ENCODE measurements at places on chromosomes 7 and 10.

DNA sequence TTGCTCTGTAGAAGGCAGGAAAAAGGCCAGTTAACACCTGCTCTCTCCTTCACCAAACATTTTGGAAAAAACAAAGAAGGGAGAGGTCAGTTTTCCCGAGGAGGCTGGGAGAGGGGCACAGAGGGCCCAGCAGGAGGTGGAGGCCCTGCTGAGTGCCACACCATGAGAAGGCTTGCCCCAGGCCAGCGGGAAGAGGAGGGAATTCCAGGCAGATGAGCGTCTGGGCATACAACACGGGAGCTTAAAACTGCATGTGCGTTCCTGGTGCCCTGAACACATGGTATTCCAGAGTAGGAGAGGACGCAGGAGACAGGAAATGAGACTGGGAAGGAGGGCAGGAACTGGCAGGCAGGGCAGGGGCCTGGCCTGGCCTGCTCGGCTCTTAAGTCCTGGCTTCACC is 182.4 kb downstream of the CCDC3 start:
- DNase-seq: no peak

DNA sequence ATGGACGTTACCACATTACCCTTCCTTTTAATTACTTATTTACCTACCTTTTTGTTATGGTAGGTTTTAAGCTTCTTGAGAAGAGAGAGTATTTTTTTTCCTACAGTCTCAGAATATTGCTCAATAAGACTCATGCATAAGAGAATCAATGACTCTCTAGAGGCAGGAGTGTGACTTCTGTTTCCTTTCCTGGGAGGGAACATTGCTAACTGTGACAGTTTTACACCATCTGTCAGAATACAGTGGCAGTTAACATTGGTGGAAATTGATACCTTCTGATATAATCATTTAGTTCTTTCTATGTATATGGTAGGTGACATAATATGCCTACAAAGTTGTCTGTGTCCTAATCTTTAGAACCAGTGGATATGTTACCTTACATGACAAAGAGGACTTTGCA is 348.7 kb upstream of the POT1 start:
- no peak for DNase-seq

DNA sequence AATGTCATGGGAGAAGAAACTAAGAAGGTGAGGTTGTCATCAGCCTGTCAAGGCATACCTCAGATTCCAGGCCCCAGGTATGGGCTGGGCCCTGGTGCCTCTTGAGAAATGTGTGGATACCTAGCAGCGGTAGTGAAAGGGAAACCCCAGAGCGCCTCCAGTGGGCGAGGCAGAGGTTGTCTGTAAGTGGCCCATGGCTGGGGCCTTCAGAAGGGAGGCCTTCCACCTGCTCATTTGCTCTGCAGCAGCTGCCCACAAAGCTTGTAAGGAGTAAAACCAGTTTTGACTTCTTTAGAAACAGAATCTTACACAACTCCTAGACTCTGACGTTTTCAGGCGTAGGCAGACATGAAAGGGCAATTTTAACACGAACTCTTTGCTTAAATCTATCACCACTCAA is 509.9 kb downstream of the PARD3 start:
- DNase-seq: no peak

- no peak for DNase-seq
Measured at GRCh38 chr7:23315366-23315765, 16.2 kb downstream of the MALSU1 start.

DNA sequence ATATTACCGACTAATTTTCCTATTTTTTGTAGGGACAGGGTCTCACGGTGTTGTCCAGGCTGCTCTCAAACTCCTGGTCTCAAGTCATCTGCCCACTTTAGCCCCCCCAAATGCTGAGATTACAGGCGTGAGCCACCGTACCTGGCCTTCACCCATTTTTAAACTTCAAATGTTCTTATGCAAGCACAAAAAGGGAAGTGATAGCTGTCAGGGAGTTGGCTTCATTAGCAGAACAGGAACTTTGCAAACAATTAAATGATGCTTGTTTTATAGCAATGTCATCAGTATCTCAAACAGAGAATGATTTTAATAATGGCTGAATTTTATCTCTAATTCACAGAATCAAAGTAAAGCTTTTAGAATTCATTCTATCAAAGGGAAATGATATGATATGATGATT is 49.8 kb upstream of the FAM171A1 start:
- no peak for DNase-seq

DNA sequence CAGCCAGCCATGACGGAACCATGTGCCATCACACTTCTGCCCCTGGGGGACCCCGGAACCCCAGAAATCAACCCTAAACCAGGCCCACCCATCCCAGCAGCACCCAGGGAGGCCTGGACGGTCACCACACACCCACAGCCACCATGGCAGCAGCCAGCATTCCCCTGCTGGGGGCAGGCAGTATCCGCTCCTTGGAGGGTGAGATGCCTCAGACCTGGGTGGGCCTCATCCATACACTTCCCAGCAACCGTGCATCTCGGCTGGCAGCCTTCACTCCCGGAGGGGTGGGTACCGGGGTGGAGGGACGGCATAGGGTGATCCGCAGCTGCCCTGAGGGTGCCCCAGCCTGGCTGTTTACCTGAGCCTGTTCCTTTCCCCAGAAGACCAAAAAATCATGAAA is 69.1 kb upstream of the FAM20C start:
- DNase-seq: no peak

- no peak for DNase-seq
Measured at GRCh38 chr7:15829691-15830090, 143.2 kb upstream of the MEOX2 start.

DNA sequence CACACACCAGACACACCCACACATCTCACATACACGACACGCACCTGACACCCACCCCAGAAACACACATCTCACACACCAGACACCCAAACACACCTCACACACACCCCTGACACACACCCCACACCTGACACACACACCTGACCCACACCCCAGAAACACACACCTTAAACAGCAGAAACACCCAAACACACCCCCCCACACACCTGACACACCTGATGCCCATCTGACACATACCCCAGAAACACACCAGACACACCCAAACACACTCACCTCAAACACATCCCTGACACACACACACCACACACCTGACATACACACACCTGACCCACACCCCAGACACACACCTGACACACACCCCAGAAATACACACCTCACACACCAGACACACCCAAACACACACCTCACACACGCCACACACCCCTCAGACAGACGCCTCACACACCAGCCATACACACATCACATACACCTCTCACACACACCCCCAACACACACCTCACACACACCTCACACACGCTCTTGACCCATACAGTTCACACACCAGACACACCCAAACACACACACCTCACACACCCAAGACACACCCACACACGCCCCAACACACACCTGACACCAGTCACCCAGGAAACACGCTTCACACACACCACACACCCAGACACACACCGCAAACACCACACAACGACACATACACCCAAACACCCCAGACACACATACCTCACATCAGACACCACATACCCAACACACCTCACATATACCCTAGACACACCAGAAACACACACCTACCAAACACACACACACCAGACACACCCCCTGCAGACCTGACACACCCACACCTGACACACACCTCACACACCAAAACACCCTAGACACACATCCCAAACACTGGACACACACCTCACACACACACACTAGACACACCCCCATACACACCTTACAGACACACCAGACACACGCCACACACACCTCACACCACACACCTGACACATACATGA is 1.7 kb upstream of the CALY start:
- no peak for DNase-seq

DNA sequence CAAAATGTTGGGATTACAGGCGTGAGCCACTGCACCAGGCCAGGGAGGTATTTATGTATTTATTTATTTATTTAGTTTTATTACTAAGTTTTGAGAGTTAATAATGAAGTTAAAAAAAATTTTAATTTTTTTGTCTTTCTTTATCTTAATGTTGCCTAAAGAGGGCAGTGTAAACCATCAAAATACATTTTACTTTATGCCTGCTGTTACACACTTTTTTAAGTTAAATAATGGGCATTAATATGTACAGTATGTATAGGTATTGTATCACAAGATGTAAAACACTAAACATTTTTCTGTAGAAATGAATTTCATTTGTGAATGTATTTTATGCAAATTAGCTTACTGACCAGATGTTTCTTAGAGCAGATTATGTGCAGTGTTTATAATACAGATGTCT is 129.4 kb downstream of the AASS start:
- no peak for DNase-seq

GRCh38 chr10:72753760-72754231 is 61.9 kb downstream of the MCU start:
- no peak for DNase-seq

Measured in hepatic stellate cell (primary cell).